GM18507 (cell line): ENCODE measurements at places on chromosomes 2 and 18.

DNA sequence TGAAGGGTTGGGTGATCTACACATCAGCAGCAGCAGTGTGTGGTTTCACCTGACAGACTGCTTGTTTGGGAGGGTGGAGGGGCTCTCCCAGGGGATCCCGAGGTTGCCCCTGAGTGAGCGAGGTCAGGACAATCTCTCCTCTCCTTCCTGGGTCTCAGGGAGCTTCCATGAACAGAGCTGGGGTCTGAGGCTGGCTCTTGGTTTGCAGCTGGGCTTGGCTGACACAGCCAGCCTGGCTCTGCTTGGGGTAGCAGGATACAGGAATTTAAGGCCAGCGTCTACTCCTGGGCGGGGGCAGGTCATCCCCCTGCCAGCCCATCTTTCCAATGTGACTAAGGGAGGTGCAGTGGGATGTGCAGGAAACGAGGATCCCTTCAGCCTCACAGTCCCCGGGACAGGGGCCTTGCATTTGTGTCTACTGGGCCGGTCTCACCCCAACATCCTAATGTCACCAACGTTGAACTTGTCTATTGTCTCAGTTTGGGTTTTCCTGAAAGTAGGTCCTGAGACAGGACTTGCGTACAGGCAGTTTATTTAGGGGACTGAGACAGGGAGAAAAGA is 262.6 kb upstream of the HDAC4 start:
- no peak for DNase-seq

DNA sequence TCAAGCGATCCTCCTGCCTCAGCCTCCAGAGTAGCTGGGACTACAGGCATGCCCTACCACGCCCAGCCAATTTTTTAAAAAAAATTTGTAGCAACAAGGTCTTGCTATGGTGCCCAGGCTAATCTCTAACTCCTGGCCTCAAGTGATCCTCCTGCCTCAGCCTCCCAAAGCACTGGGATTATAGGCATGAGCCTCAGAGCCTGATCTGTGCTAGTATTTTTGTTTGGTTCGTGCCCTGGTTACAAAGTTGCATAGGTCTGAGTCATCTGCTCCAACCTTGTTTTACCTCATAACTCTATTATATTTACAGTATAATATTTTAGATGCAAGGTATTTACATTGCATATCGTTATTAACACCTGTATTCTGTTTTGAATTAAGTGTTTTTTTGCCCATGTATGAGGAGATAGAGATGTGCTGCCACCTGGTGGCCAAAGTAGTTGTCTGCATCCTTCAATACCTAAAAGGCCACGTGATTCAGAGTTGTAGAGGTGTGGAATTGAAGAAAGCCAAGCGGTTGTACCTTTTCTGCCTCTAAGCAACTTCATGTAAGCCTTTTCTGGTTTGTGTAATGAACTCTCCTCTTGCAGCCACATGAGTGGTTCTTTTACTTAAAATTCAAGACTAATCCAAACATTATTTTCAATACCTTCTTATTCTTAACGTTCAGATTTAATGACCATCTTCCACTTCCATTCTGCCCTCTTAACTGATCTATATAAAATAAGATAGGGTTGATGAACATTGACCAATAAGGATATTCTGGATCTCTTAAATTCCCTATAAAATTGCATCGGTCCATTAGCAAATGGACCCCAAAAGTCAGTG is 19.9 kb upstream of the CABYR start:
- DNase-seq, result peak; percentile 43

DNA sequence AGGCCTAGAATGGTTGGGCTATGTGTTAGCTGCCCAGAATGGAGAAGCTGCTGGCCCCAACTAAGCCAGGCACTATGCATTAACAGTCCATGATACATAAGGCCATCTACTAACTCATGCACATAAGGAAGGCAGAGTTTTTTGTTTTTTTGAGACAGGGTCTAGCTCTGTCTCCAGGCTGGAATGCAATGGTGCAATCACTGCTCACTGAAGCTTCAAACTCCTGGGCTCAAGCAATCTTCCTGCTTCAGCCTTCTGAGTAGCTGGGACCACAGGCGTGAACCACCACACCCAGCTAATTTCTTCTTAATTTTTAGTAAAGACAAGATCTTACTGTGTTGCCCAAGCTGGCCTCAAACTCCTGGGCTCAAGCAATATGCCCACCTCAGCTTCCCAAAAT is 37.6 kb downstream of the GPR45 start:
- no peak for DNase-seq

DNA sequence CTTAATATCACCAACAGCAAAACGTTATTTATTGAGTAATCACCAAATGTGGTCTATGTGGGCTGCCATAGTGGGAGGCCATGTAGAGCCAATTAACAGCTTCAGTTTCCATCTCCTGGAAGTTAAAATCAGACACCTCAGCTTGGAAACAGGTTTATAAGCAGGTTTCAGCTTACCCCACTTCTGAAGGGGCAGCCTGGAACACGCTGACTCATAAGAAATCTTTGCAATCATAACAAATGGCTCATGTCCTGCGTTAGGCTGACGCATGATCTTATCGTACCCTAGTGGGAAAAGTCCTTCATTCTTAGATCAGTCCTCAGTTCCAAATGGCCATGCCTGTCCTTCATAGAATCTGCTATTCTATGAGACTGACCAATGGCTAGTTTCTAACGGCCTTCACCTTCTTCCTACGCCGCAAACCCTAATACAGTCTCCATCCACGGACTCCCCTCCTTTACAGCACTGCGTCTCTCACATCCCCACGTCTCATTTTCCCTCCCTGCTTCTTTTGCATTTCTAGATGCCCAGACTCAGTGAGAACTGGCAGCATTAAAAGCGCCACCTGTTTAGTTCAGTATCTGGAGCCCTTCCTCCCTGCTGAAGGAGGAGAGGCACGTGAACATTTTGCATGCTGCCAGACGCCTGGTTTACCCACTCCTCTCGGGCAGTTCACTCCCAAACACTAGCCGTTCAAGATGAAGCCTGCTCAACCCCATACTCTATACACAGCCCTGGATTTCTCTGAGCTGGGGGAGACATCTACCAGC is 24.2 kb upstream of the BZW1 start:
- DNase-seq, result no peak

- no peak for DNase-seq
Observed at GRCh38 chr2:104443145-104443544, 410.8 kb upstream of the POU3F3 start.

DNA sequence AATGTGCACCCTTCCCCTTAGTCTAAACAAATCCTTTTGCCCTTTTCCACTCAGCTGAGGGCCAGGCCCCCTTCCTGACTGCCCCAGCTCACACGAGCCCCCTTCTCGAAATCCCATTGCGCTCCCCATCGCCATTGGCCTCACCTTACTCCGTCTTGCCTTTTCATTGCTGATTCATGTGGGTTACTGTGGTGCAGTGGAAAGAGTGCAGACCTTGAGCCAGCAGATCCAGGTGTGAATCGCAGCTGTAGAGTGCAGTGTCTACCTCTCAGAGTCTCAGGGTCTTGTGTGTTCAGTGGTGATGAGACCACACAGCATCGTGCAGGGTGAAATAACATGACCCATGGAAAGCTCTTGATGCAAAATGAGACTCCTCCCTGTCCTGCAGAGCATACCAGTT is 132.4 kb upstream of the APCDD1 start:
- no peak for DNase-seq

DNA sequence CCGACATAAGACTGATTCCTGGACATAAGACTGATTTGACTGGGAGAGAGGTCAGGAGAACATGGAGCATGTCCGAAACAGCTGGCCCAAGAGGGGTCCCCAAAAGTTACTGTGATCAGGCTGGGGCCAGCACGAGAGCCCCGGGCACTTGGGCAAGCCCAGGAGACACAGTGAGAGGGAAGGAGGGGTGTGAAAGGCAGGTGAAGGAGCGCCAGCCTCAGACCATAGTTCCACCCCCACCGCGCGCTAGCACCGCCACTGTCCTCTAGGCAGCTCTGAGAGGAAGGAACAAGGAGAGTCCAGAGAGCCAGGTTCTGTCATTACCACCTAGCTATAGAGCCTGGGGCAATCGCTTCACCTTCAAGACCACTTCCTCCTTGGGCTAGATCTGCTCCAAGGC is 78.2 kb upstream of the DAPL1 start:
- DNase-seq, result no peak

- DNase-seq, result no peak
Observed at GRCh38 chr18:63487676-63488075, 10.9 kb downstream of the SERPINB5 start.

DNA sequence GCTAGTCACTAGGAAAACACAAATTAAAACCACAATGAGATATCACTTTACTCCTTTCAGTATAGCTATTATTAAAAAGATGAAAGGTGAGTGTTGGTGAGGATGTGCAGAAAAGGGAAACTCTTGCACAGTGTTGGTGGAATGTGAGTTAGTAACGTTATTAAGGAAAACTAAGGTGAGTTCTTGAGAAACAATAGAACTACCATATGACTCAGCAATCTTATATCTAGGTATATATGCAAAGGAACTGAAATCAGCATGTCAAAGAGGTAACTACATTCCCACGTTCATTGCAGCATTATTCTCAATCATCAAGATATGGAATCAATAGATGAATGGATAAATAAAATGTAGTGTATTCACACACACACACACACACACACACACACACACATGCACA is 117.3 kb upstream of the HNMT start:
- DNase-seq, result no peak

GRCh38 chr2:46781468-46782189 is 134.0 kb downstream of the MCFD2 start:
- DNase-seq, result no peak

GRCh38 chr18:1618364-1618763 is 713.7 kb downstream of the ADCYAP1 start:
- DNase-seq, result no peak

- DNase-seq, result no peak
Observed at GRCh38 chr2:174903264-174903556, 102.0 kb downstream of the CHN1 start.

DNA sequence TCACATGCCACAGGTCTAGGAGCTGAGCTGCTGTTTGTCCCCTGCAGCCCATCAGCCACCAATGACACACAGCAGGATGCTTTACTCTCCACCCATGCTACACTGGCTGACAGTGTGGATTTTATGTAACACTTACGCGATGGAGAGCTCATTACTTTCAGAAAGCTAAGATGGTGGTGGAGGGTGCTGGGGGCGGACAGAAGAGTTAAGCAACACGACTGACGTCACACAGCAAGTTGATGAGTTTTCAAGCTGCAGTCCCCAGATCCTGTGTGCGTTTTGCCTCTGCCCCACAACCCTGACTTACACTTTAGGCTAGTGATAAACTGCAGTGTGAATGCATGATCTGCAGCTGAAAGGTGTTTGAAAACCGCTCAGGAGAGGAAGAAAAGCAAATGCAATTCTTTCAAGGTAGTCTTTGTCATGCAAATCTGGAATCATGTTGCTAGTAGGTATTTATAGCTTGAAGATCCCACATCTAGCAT is 42.4 kb downstream of the MRPS5 start:
- no peak for DNase-seq

DNA sequence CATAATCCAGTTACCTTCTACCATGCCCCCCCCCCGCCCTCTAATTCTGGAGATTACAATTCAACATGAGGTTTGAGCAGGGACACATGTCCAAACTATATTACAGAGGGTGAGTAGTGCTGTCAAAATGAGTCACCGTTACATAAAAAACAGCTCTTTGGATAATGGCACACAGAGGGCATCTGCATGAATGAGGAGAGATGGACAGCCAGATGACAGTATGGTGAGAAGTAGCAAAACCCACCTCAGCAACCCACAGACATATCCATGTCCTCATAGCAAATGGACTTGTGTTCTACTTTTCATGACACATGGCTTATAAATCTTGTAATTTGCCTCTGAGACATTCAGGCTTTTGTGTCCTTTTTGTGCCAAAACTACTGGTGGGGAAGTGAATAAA is 132.0 kb downstream of the EML6 start:
- DNase-seq, result no peak
